H9 (cell line): ENCODE measurements at places on chromosomes 11 and 22. TPM values are rescaled to one million over a fixed set of nuclear protein-coding genes. Genes with fewer than 3 reads are reported as not detected.

The RIBC2 gene
- total RNA-seq: 3.3 and 4.1 TPM in 2 replicates

DNA sequence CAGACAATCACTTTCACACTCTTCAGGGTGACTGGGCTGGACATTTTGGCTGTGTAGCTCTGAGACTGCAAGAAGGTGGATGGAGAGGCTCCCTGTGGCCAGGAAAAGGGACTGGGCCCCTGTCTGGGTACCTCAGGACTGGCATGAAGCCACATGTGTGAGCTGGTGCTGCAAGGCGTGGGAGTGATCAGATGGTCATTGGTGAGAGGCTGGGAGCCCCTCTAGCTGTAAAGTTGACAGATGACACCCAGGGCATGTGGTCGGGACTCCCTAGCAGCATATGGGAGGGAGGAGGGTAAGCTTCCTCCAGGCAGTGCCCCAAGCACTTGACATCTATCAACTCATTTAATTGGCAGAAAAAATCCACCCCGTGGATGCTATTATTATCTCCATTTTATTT, 18.9 kb upstream of the CABP2 start:
- DNase-seq: no peak

DNA sequence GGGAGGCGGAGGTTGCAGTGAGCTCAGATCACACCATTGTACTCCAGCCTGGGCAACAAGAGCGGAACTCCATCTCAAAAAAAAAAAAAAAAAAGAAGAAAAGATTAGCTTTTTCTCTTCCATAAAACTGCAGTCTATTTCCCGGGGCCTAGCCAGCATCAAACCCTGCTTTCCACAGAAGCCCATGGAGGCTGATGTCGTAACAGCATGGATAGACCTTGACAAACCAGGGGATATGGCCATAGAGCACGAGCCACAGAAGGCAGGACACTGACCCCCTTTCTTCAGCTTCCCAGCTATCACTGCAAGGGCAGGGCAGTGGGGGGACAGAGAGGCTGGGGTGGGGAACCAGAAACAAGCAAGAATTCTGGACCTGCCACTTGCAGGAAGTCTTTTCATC, 21.5 kb downstream of the HPS4 start:
- no peak for DNase-seq

The KRTAP5-1 gene
- not detected in 2 replicates for total RNA-seq

- DNase-seq: no peak
Measured at GRCh38 chr22:29937940-29938693, 55.1 kb downstream of the MTMR3 start.

The RPS19BP1 gene
- 65.0 and 72.2 TPM in 2 replicates for total RNA-seq

- DNase-seq: no peak
Measured at GRCh38 chr22:19176732-19177131, 1.8 kb downstream of the SLC25A1 start.

DNA sequence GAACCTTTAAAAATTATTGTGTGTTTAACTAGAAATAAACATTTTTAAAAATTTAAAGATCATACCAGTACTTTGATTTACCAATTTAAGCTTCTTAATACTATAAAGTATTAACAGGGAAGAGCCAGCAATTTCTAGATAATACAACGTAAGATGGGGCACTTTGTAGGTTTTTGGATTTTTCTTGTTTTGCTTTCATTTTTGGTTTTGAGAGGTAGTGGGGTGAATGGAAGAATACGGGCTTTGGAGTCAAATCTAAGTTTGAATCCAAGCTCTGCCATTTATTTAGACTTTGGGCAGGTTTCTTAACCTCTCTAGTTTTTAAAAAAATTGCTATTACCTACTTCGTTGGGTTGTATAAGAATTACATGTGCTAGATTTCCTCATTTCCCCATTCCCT, 44.9 kb downstream of the CSTPP1 start:
- DNase-seq: no peak

DNA sequence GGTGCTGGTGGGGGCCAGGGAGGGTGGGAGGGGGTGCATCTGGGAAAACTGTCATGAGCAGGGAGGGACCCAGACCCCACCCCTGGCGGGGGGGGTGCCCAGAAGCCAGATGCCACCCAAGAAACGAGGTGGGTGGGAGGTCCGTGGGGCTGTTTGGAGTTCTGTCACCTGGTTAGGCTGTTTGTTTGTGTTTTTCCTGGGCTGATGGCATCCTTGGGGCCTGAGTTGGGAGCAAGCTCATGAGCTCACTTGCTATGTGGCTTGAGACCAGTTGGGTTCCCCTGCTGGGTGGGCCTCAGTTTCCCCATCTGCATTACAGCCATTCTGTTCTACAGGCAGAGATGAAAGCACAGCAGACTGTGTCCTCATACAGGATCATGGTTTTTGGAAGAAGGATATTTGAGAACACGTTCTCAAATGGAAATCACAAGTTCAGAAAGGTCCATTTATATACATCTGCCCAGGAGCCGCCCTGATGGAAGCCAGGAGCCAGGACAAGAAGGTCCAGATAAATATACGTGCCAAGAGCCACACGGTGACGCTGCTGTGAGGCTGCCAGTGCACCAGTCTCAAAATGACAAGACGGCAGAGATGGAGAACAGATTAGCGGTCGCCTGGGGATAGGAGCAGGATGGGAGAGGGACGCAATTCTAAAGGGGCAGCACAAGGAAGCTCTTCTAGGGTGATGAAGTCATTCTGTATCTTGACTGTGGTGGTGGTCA, 312.9 kb downstream of the MN1 start:
- DNase-seq: no peak

The TMEM86A gene
- 2.3 and 3.0 TPM in 2 replicates for total RNA-seq

GRCh38 chr11:77668760-77669159, 31.2 kb upstream of the CLNS1A start:
- no peak for DNase-seq

GRCh38 chr22:46796566-46797195, 34.2 kb downstream of the TBC1D22A start:
- no peak for DNase-seq

The GRK2 gene
- total RNA-seq: 55.5 and 56.3 TPM in 2 replicates
